ENCODE measurements at places on chromosomes 7 and 10.

GRCh38 chr7:422191-422885 is 97.3 kb downstream of the PDGFA start:
- no peak for DNase-seq

DNA sequence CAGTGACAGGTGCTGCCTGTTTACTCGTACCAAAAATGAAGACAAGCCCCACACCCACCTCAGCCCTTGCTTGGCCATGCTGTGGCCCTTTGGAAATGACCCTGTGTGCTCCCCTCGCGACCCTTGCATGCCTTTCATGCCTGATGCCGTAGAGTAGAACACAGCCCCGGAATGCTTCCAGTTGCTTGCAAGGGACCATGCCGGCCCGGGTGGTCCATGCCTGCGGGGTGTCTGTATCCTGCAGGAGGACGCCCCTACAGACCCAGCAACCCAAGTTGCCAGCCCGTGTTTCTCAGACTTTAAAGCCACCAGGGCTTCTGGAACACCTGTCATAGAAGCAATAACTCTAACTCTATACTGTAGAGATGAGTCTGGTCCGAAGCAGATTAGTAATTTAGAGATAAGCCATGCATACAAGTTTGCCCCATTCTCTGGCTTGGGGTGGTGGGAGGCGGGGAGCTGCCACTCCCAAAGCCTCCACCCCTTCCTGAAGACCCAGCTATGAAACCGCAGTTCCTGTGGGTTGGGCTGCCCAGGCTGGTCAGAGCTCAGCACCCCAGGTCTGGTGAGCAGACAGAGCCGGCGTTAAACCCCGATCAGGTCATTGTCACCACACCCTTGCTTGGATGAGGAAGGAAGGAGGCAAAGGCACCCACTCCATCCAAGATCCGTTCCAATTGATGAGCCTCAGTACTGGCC is 143.5 kb downstream of the ADCY1 start:
- DNase-seq = no peak

- no peak for DNase-seq
These were observed 89.6 kb upstream of the ZNF804B start for GRCh38 chr7:88669913-88670312.

DNA sequence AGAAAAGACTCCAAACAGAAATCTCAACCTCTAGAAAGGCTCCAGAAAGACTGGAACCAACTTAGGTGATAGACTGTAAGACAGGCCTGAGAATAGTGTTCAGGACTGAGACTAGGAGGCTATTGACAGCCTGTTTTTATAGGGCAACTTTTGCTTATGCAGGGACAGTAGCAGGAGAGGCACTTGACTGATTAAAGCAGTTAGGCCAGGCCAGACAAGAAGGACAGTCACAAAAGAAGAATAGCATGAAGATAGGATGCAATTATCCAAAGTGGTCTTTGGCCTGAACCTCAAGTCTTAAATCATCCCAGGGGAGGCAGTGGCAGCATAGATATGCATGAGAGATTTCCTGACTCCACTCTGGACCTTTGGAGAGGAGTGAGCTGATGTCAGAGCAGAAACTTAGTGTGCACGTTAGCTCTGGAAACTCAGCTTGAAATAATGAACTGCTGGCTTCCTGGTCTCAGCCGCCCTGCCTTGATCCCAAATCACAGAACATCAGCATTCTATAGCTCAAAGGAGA is 290.6 kb downstream of the SORCS3 start:
- DNase-seq = no peak

GRCh38 chr10:23390809-23391208 is 46.2 kb upstream of the C10orf67 start:
- DNase-seq = no peak

DNA sequence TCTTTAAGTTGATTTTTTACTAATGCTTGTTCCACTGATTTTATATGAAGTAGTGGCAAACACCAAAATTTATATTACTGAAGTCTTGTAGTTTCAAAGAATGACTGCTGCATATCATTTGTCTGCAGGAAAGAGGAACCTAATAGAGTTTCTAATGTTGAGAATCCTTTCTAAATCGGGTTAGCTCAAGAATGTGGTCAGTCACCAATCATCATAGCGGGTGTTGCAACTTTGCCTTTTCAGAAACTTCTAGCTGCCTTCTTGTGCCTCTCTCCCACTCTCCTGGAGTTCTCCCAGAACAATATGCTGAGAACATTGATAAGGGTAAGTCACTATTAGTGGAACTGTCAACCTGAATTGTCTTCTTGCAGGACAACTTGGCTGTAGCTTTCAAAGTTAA is 524.8 kb upstream of the SORCS1 start:
- DNase-seq = no peak

DNA sequence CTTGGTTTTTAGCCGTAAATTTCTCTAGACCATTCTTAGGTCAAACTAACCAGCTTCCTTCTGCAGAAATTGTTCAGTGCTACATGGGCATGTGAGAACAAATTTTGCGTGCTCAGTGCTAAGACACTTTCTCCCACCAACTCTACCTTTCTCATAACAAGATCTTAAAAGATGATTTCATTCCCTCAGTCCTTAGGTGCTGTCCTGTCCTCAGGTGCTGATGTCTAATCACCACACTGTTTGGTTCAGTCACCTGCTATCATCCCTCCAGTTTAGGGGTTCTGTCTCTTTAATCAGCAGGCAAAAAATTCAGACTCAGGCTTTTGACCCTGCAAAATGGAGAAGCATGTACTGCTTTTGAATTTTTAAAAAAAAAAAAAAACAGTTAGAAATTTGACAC is 227.5 kb upstream of the YAE1 start:
- DNase-seq = no peak

- no peak for DNase-seq
These were observed 176.5 kb upstream of the CCZ1B start for GRCh38 chr7:7002418-7003062.

GRCh38 chr10:126687121-126687606 is 16.7 kb upstream of the C10orf90 start:
- no peak for DNase-seq

DNA sequence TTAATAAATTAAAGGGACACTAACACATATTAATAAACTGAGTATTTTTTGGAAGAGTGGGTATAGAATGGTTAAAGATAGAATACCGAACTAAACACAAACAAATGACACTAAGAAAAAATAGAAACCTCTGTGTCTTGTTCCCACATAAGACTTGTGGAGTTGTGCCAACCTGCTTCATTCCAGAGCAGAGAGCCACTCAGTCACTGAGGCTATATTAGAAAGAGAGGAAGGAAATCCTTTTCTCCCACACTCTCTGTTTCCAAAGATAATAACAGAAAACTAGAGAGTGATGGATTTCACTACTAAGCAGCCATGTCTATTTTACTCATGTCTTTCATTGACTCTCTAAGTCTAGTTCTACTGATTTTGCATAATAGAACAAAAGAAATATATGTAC is 26.0 kb downstream of the CTNNA3 start:
- DNase-seq = no peak

DNA sequence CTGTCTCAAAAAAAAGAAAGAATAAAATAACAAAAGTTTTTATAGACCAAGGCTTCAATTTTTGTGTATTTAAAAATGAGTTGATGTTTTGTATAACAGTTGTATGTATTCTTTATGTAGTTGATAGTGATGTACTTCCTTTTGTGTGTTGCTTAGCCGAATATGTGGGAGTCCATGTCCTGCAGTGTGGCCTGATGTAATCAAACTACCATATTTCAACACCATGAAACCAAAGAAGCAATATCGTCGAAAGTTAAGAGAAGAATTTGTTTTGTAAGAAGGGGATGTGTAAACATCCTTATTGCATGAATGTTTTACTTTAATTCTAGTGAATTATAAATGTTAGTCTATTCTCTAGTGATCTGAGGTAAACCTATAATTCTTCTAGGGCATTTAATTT is 56.6 kb downstream of the MPLKIP start:
- no peak for DNase-seq

DNA sequence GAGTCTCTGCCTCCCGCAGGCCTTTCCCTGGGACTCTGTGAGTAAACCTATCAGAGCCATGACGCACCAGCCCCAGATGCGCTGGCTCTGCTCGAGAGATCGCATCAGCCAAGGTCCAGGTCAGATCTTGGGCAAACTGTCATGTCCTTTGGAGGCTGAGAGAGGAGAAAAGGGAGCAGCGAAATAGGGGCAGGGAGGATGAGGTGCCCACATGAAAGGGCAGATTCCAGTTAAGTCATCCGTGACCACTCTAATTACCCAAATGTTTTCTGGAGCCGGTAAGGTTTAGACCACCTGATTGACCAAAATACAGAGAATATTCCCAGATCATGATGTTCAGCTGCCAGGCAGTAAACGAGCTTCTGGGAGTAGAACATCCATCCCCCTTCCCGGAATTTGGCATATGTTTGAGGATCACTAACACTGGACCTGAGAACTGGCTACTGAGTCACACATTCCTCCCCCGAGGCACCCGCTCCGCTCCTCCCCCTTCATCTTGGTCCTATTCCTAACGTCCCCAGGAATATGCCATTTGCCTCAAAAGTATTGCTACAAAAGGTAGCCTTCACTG is 88.0 kb downstream of the FGFR2 start:
- no peak for DNase-seq

DNA sequence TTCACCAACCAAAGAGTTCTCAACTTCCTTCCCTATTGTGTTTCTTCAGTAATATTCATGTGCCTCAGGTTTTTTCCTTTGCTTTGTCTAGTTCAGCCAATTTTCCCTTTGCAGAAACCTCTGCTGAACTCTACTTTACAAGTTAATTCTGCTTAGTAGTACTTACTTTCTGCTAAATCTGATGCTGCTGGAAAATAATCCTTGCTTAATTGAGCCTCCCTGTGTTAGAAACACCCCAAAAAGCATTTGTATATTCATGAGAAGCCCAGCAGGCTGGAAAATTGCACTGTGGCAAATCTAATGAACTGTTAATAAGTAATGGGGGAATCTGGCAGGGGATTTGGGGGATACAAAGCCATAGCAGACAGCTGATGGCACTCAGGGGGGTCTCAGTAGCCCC is 78.5 kb downstream of the CDCA7L start:
- DNase-seq = no peak

- DNase-seq = no peak
These were observed 12.6 kb downstream of the TRIM8 start for GRCh38 chr10:102656791-102657371.

Measured in upper lobe of left lung (tissue), 6 donors.